ENCODE measurements at places on chromosomes 3 and 15.

DNA sequence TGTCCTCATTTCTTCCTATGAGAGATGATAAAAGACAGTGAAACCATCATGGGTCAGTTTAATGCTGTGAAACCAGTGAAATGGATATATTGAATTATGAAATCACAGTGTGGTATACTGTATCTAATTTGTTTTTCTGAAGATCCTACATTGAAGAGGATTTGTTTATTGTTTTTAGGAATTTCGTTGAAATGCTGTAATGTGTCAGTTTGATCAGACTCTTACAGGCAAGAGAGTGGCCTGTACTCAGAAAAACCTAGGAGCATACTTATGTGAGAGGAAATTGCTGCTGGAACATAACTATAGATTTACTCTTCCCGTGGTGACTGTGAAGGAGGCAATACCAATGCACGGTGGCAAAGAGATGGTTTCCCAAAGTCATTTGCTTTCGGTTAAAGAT is 29.1 kb upstream of the ONECUT1 start:
- no peak for DNase-seq
- peaks cover 17% of the 10 kb centered on the region for H3K27me3 ChIP-seq
- no peak overlapping the region for H3K27ac ChIP-seq
- H3K4me1 ChIP-seq, result no peaks in the 10 kb centered on the region
- no peaks in the 10 kb centered on the region for H3K36me3 ChIP-seq
- H3K4me3 ChIP-seq, result no peak overlapping the region

DNA sequence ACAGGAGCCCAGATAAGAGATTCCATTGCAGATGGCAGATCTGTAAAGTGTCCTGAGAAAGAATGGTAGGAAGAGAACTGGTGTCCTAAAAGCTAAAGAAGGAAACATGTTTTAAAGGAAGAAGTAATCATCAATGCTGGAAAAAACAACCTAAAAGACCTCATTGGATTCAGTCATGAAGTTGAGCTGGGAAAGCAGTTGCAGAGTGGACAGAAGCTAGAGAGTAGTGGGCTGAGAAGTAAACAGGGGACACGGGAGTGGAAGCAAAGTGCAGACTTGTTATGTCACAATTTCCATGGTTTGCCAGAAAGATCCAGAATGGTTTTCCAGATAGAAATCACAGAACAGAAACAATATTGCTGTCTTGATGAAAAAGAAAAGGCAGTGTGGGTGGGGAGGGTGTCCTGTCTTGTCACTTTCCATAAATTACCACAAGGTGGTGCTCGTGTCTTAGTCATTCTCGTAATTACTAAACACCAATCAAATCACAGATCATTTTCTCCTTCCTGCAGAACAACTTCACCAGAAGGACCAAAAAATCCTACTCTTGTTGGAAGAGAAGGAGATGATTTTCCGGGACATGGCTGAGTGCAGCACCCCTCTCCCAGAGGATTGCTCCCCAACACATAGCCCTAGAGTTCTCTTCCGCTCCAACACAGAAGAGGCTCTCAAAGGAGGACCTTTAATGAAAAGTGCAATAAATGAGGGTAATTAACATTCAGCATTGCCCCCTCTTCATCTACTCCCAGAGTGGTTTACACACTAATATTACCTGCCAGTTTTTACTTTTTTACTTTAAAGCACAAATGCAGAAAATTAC is 64.5 kb downstream of the KLHL25 start:
- H3K27me3 ChIP-seq, result no peaks in the 10 kb centered on the region
- H3K27ac ChIP-seq, result no peak overlapping the region
- H3K36me3 ChIP-seq, result peaks cover 97% of the 10 kb centered on the region
- H3K4me3 ChIP-seq, result no peak overlapping the region
- peaks cover 9% of the 10 kb centered on the region for H3K4me1 ChIP-seq

GRCh38 chr3:195597229-195597628 is 13.5 kb upstream of the APOD start:
- no peak for DNase-seq
- H3K4me1 ChIP-seq, result no peaks in the 10 kb centered on the region
- H3K36me3 ChIP-seq, result no peaks in the 10 kb centered on the region
- H3K27me3 ChIP-seq, result no peaks in the 10 kb centered on the region
- no peak overlapping the region for H3K27ac ChIP-seq

DNA sequence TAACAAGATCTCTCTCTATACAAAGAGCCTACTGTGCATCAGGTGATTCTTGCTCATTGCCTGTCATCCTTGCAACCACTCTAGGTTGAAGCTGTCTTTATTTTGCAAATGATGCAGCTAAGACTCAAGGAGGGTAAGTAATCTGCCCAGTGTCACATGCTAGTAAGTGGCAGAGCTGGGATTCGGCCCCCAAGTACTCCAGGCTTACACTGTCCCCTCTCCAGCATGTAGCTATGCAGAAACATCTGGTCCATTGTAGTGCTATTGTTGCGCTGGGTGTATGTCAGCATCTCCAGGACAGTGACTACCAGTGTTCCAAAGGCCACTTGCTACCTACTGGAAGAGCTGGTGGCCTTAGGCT is 248.9 kb downstream of the SLCO3A1 start:
- DNase-seq, result no peak
- no peak overlapping the region for H3K27ac ChIP-seq
- no peak overlapping the region for H3K4me3 ChIP-seq
- no peaks in the 10 kb centered on the region for H3K4me1 ChIP-seq
- no peaks in the 10 kb centered on the region for H3K27me3 ChIP-seq
- peaks cover 14% of the 10 kb centered on the region for H3K36me3 ChIP-seq

DNA sequence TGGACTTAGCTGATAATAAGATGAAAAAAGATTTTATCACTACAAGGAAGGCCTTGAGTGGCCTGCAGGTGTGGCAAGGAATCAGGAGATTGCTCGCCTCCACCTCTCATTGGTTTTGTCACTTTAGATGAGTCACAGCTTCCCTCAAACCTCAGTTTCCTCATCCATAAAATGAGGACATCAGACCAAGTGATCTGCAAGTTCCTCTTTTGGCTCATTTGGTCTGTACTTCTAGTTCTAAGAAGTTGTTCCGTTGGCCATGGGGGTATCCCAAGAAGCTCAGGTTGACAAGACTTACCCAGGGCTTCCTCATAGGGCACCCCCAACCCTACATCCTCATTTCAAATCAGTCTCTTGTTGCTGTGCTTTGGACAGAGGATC is 254.1 kb downstream of the UACA start:
- no peak for DNase-seq
- no peak overlapping the region for H3K4me3 ChIP-seq
- H3K36me3 ChIP-seq, result no peaks in the 10 kb centered on the region
- peaks cover 15% of the 10 kb centered on the region for H3K4me1 ChIP-seq

Measured in upper lobe of right lung (tissue), 1 donor.